Erythroblast (primary cell): ENCODE measurements at places on chromosomes 4 and X.
A peak's percentile ranks its signal among the peaks of the same experiment; 100 is the strongest.

DNA sequence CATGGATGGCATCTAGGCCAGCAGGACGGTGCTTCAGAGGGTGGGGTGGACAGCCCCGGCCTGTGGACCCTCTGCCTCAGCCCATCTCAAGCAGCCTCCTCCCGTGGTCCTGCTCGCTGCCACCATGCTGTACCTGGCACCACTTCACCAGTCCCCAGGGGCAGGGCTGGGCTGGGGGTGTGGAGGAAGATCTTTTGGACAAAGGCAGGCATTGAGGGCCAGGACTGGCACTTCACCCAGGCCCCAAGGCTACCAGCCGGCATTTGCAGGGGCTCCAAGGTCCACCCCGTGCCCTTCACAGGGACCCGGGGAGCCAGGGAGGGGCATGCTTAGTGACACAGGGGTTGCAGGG is 713 bp downstream of the PLXNB3 start:
- DNase-seq, result no peak

DNA sequence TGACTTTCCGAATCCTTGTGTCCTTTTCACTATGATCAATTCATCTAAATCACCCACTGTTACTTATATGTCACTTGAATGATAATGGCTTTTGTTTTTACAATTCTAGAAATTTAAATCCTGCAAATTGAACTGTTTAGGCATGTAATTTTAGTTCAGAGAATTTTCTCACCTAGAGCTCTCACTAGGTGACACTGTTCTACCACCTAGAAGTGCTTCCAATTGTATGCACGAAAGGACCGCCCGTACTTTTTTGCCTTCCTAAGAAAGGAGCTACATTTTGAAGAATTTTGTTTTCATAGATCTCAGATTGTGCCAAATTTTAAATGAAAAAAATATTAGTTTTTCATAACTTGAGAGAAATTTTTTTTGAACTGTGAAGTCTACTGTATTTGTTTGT is 481.6 kb upstream of the FSTL5 start:
- no peak for DNase-seq

GRCh38 chr4:8322794-8323704 is 53.5 kb downstream of the HTRA3 start:
- no peak for DNase-seq

DNA sequence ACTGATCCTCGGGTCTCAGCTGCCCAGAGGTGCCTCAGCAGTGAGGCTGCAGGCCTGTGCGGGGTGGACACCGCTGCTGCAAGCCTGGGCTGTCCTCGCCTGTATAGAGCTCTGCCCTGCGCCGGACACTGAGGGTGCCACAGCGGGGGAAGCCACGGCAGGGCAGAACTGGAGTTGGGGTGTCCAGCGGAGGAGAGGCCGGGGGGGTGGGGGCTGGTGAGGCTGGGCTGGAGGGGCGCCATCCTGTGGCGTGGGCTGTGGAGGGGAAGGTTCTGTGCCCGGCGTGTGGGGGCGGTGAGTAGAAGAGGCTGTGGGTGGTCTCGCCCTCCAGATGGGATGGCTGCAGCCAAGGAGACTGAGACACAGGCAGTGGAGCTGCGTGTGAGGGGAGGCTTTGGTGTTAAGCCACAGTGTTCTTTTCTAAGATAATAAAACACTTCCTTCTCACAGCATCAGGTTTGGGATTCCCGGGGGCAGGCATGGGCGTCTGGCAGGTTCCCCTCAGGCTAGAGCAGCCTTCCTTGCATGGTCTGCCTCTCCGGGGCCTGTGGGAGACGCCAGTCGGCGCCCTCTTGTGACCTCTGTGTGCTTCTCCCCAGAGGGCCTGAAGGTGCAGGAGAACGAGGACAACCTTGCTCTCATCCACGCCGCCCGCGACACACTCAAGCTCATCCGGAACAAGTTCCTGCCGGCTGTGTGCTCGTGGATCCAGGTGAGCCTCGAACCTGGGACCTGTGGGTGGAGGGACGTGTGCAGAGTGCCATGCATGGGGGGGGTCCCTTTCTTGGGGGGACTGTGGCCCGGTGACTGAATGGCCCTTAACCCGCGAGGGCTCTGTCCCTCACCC is 7.4 kb downstream of the UVSSA start:
- no peak for DNase-seq

DNA sequence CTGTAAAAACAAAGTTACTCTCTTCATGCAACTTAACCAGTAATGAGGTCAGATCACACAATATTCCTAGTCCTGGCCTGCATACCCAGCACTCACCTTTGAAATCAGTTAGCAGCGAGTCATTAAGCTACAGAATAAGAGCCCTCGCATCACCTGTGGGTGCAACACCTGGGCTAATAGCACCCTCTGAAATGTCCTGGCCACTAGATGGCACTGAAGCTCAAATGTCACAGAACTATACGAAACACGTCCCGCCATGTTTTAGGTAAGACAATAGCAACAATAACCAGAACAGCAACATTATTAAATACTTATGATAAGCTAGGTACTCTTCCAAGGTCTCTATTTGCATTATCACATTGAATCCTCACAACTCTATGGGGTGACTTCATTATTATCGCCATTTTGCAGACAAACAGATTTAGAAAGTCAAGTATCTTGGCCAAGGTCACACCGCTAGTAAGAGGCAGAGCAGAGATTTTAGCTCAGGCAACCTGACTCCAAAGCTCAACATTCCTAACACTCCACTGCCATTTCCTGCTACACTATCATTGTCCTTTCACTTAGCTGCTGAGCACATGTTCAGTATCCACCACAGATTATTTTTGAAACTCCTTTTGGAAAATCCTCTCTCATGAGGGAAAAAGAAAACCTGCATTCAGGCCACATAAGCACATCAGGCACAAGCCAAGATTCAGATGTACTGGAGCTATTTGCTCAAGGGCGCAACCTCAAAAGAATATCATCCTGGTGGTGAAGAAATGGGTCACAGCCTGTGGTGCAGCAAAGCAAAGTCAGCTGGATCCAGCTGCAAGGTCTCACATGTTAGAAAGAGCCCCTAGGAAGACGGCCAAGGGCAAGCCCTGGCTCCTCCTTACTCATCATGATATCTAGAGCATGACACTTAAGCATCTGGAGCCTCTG is 59.5 kb upstream of the KDR start:
- peak; percentile 38 for DNase-seq

DNA sequence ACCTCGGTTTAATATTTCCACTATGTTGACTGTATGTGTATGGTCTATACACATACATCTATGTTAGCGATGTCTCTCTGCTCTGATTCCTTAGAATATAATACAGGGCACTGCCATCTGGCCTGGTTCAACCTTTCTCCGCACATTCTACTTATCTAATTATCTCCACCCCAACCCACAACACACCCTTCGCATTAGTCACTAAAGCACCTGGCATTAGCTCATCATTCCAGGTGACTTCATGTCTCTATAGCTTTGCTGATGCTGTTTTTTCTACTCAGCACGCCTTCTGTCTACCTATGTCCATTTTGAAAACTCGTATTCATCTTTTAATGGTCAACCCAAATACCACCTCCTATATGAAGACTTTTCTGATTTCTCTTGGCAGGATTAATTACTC is 425.2 kb upstream of the RASGEF1B start:
- DNase-seq, result no peak

DNA sequence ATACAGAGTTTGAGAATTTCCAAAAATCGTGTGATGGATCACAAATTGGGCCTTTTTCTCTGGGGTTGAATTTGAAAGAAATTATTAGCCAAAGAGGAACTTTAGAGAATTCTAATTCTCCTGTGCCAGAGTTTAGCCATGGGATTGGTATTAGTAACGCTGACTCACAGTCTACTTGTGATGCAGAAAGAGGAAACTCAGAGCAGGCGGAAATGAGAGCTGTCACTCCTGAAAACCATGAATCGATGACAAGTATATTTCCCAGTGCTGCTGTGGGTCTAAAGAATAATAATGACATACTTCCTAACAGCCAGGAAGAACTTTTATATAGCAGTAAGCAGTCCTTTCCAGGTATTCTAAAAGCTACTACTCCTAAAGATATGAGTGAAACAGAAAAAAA is 64.9 kb downstream of the N4BP2 start:
- DNase-seq, result peak; percentile 27

- DNase-seq, result no peak
Measured at GRCh38 chr4:72951628-72952027, 117.9 kb downstream of the COX18 start.

DNA sequence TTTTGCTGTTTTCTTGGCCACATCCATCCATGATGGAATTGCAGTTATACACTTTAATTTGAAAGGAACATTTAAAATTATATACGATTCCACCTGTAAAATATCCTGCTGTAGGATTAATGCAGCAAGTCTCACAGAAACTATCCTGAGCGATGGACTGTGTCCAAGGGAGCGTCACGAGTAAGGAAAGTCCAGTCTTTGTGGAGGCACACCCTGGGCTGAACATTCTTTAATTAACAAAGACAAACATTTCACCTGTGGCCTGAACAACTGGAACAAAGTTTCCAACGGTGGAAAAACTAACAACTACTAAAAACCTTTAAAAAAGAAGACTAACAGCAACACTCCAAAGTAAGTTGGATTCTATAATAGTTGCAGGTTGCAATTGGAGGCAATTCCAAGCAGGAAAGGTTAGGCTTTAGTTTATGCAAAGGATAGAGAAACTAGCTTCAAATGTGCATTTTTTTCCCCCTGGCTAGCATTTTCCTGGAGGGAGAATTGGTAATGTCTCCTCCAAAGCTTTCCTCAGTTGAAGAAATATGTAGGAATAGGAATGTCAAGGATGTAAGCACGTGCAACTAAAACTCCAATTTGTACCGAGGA is 11.0 kb downstream of the EREG start:
- no peak for DNase-seq

DNA sequence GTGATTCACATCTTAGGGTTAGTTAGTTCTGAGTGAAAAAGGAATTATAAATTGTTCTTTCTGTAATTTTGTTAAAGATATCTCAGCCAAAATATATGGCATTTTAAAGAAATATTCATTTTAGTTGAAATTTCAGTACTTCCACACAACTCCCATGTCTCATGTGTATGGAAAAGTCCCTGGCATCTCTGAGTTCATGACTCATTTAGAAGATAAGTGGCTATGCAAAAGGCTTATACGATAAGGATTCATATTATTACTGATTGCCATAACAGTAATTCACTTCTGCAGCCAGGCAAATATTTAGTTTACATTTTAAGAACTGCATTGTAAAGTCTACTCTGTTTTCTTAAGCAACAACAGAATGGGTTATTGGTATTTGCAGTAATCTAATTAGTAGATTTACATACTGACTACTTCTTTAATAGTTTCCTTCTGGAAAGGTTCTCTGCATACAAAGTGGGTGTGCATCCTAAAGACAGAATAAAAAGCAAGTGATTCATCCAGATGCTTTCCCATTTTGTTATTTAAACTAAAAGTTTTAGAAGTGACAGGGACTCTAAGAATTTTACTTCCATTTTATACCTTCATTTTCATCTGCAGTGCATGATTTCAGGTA is 682.4 kb upstream of the PABPC4L start:
- DNase-seq, result no peak

DNA sequence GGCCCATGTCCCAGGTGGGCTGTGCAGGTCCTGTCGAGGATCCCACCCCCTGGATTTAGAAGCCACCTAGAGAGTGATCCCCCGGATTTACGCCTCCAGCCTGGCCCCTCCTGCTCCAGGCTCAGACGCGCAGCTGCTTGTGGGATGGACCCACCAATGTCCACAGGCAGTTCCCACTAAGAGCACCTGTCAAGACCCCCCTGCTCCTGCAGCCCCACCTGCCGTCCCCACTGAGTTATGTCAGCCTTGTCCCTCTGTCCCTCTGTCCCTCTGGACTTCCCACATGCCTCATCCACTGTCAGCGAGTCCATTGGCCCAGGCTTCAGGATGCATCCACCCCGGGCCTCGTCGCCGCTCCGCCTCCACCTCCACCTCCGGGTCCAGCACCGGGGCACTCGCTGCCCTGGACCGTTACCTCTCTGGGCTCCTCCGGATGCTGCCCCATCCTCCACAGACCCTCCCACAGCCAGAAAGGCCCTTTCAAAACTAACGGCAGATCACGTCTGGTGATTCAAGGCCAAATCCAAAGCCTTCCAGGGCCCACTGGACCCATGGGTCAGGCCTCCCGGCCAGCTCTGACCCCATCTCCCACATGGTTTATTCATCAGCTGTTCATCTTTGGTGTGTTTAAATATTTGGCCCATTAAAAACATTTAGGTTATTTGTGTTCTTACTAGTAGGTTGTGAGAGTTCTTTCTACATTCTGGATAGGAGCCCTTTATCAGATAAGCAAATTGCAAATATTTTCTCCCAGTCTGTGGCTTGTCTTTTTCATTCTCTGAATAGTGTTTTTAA is 28.3 kb downstream of the HTRA3 start:
- DNase-seq, result no peak

DNA sequence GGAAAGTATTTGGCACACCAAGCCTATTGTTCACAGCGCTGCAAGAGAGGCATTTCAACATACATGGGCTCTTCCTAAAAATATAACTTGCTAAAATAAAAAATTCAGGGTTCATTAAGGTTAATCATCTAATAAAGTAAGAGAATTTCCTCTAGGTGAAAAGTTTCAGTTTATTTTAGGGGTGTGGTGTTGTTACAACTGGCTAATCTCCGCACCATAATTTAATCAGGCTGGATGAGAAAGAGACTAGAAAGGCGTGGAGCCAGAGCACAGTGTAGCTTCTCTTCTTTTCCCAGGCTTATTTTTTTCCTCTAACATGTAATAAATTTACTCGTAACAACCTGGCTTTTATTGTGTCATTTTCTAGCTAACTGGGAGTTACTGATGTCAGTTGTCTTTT is 47.9 kb downstream of the FHL1 start:
- no peak for DNase-seq

DNA sequence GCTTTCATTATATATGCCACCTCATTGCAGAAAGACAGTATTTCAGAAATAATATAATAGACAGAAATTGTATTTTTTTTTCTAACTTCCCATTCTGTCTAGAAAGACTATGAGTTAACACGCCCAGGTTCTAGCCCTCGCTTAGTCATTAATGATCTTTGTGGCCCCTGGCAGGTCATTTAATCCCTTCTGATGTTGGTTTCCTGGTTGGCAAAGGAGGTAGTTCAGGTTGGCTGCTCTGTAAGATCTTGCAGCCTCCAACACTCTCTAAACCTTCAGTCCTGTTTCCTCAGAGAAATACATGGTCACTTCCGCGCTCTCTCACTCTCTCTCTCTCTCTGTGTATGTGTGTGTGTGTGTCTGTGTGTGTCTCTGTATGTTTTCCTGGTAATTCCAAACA is 156.3 kb upstream of the NOCT start:
- DNase-seq, result no peak

DNA sequence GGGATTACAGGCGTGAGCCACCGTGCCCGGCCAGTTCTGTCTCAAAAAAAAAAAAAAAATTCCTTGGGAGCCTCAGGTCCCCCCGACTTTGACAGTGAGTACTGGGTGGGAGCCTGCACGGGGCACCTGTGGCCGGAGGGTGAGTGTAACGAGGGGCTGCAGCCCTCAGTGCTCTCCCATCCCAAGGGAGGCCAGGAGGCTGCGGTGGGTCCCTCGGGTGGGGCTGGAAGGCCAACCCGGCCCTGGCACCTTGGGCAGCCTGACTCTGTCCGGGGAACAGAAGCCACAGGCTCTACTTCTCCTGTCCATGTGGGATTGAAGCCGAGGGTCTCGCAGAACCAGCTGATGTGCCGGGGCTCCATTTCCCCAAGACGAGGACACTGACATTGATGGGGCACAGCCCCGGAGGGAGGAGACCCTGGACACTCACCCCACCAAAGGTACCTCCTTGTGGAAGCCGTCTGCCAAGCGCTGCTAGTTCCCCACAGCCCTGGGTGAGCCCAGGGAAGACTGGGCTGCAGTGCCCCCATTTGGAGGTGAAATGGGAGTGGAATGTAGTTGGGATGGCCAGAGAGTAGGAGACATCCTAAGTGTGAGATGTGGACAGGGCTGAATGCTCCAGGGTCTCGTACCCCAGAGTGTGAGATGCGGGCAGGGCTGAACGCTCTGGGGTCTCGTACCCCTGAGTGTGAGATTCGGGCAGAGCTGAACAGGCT is 2.3 kb upstream of the SLC26A1 start:
- no peak for DNase-seq
